ENCODE measurements at places on chromosomes 12 and 14. TPM values are rescaled to one million over a fixed set of nuclear protein-coding genes. Genes with fewer than 3 reads are reported as not detected.

STON2 gene
- 0.36 TPM for total RNA-seq

NEUROD4 gene
- not detected for total RNA-seq

SP1 gene
- 81.0 TPM for total RNA-seq

DNA sequence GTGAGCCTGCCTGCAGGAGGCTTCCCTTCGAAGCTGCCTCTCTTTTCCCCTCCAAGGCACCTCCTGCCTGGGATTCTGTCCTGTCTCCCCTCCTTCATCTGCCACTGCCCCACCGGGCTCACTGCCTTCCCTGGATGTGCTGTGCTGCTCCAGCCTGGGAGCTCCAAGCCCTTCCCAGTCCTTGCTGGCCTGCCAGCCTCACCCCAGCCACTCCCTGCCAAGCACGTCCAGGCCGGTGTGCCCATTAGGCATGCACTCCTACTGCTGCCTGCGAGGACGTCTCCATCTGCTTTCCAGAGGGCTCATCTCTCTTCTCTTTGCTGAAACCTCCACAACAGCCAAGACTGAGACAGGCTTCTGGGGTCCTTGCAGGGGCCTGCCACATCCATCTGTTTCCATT, 8.4 kb upstream of the SLC25A47 start:
- no peak for DNase-seq

DNA sequence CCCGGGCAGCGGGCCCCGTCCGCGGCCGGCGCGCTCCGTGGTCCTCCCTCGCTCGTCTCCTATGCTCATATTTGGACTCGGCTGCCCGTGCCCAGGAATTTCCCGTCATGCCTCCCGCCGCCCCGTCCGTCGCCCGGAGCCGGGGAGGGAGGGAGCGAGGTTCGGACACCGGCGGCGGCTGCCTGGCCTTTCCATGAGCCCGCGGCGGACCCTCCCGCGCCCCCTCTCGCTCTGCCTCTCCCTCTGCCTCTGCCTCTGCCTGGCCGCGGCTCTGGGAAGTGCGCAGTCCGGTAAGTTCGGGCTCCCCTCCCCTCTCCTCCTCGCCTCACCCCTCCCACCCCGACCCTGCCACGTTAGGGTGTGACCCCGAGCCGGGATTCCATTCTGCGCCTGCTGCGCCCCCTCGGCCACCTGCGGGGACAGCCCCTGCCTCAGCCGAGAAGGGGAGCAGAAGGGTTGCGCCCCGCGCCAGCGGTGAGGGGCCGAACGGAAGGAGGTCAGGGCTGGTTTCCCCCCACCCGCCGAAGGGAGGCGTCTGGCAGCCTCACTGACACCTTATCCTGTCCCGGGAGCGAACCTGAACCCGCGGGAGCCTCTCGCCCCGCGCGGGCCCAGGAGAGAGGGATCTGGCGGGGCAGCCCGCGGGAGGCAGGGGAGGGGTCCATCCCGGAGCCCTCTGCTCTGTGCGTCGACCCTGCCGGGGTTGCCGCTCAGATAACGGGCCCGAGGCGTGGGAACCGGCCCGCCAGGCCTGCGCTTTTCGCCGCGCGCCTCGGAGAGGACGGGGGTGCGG, at the start of gene MSRB3:
Gene MSRB3, plus strand, starts transcription at position 108 of the 793 bp plus-strand sequence. CDS start 29,897 bp downstream, outside the sequence.
- DNase-seq, result no peak

- DNase-seq, result no peak
Observed at GRCh38 chr14:64604001-64604400, 54.2 kb downstream of the PPP1R36 start.

GRCh38 chr14:24411443-24412389, 12.9 kb downstream of the NYNRIN start:
- DNase-seq, result no peak

DNA sequence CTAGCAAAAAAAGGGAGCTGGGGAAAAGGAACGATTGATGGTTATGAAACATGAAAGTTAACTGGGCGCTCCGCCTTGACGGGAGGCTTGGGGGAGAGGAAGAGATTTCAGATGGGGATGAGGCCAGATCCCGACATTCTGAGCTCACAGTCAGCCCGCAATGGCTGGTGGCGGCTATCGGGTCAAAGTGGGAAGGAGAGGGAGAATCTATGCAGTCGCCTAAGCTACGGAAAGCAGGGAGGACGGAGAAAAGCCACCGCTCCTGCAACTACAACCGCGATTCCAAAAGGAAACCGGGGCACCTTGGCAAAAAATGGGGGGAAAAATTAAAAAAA, 502 bp downstream of the MPHOSPH9 start:
- DNase-seq, result no peak
